ENCODE measurements at places on chromosomes 13 and 19.

GRCh38 chr13:70430256-70430655, 322.0 kb upstream of the KLHL1 start:
- no peak for DNase-seq

- DNase-seq: no peak
These were observed 27.2 kb downstream of the CCDC8 start for GRCh38 chr19:46386151-46386550.

DNA sequence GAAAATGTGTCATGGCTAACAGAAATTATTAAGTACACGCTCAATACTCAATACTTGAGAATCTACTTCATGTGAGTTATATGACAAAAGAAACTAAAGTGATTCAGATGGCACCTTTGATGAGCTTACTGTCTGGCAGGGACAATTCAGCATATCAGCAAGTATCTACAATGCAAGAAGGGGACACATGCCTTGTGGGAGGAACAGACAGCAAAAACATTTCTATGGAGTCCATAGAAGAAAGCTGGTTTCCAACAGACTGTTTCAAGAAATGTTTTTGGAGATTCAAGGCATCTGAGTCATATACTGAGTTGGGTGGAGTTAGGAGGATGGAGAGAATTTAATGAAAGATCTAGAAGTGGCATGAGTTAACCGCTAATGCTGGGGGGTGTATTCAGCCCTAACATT, 54.7 kb downstream of the MBNL2 start:
- DNase-seq: no peak

- DNase-seq: no peak
These were observed 226.4 kb downstream of the PCDH17 start for GRCh38 chr13:57857945-57858344.

DNA sequence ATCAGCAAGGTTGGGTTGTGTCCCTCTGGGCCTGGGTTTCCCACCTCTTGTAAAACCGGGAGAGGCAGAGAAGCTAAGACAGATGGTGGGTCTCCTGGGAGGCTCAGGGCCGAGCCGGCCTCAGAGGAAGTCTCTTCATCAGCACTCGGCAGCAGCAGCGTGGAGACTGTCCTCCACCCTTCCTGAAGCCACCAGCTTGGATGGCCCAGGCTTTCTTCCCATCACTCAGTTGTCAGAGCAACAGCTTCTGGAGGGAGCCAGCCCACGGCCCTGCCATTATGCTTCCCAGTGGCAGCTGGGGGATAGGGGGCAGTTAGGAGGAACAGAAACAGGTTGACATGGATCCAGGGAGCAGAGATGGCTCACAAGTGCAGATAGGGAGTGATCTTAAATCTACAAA, 191.0 kb downstream of the KATNAL1 start:
- DNase-seq: no peak

GRCh38 chr19:17562097-17562496, 6.6 kb downstream of the COLGALT1 start:
- no peak for DNase-seq

GRCh38 chr13:31987535-31988170, 43.9 kb upstream of the FRY start:
- no peak for DNase-seq

DNA sequence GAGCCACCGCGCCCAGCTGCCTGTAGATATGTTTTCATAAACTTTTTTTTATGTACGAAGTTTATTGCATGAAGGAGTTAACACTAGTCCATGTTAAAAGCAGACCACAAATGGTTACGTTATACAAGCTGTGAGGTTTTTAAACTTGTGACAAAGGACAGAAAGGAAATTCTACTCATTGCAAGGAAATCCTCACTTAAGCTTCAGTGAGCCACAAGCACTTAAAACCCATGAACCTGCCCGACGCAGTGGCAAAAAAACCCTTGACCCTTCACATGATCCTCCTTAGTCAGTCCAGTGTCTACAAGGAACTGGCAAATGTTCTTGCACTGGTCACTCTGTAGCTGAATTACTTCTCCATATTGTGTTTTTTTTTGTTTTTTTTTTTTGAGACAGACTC, 4.2 kb downstream of the MPND start:
- no peak for DNase-seq

DNA sequence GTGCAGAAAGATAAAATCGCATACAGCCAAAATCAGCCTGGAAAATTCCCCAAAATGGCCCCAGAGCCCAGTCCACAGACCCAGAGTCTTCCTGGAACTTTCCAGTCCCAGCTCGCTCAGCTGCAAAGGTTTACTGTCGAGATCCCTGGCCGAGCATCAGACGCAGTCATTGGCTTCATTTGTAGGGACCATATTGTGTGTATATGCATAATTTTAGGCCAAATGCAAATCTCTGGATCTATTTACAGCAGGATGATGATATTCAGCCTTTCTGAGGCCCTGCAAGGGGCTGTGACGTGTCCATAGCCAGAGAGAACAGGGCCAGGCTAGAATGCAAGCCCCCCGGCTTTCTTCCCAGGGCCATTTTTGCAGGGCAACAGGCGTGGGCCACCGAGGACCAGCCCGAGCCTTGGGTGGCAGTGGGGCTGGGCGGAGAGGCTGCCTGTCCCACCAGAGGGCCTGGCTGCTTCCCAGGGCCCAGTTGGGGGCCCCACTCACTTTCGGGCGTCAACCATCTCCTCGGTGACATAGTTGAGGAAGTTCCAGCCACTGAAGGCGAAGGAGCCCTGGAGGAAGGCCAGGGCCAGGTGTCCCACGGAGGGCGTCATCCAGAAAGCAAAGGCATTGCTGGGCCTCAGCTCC, 13.7 kb downstream of the SLC7A10 start:
- no peak for DNase-seq

- no peak for DNase-seq
These were observed 52.0 kb downstream of the STARD13 start for GRCh38 chr13:33233547-33233946.

GRCh38 chr13:50690006-50690405, 153.5 kb downstream of the DLEU7 start:
- DNase-seq: no peak

DNA sequence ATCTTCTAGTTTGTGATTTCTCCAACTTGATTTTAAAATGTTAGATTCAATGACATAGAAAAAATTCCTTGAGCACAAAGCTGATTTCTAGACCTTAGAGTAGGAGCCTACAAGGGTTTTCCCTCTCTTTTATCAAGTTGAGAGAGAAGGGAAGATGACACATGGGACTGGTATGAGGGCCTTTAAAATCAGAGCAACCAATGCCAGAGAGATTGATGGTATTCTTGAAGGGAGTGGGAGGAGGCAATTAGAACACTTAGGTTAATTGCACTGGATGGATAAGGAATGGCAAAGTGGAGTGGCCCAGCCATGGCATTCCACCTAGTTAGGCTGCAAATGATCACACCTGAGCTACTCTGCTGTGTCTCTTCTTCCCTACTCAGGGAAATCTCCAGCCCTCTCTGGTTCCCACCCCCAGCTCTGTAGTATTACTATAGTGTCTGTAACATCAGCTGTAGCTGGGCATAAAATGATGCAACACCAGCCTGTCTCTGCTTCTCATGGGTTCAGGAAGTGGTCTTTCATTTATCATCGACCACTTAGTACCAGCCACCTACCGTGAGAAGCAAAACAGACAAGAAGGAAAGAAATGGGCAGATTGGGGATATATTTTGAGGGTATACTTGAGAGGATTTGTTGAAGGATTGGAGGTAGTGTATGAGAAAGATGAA, 333.6 kb downstream of the DLEU7 start:
- no peak for DNase-seq

DNA sequence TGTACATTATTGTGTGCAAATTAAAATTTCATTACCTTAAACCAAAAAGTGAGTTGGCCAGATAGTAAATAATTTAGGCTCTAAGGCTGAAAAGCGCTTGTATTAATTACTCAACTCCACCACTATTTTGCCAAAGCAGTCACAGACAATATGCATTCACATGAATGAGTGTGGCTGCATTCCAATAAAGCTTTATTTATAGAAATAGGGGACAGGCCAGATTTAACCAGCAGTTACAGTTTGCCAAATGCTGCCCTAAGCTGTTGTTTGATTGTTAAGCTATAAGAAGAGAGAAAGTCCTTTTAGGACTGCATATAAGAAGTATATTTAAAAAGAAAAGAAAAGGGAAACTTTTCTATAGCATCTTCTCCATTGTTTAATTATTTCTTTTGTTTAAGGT, 342.6 kb downstream of the ITGBL1 start:
- DNase-seq: peak; percentile 13

- DNase-seq: no peak
These were observed 170.0 kb downstream of the NUFIP1 start for GRCh38 chr13:44819245-44819644.

GRCh38 chr13:75399168-75399878, 82.6 kb downstream of the TBC1D4 start:
- no peak for DNase-seq

GRCh38 chr13:109704771-109705635, 81.4 kb downstream of the IRS2 start:
- no peak for DNase-seq

GRCh38 chr19:2837430-2837829, 3.8 kb upstream of the ZNF555 start:
- DNase-seq: no peak

DNA sequence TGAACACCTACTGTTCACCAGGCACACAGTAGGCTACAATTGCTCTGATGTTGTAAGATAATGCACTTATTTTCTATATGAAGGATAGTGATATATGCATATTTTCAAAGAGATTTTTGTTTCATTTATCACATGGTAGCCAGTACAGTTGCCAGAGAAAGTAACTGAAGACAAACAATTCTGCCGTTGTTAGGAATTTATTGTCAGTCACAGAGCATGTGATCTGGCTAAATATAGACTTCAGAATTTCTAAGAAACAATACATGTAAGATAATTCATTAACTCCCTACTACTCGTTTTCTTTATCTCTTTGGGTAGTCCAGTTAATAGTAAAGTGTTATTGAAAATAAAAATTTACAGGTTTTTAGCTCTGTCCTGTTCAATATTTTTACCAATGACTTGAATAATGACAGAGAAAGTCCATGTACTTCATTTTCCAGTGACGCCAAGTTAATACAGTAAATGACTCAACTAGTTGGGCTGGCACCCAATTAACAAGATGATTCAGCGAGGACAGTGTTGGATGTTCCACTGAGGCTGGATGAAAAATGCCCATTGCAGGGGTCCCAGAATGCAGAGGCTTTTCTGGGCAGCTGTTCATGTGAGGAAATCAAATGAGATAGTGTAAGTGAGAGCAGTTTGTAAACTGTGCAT, 35.6 kb downstream of the GJA3 start:
- no peak for DNase-seq

DNA sequence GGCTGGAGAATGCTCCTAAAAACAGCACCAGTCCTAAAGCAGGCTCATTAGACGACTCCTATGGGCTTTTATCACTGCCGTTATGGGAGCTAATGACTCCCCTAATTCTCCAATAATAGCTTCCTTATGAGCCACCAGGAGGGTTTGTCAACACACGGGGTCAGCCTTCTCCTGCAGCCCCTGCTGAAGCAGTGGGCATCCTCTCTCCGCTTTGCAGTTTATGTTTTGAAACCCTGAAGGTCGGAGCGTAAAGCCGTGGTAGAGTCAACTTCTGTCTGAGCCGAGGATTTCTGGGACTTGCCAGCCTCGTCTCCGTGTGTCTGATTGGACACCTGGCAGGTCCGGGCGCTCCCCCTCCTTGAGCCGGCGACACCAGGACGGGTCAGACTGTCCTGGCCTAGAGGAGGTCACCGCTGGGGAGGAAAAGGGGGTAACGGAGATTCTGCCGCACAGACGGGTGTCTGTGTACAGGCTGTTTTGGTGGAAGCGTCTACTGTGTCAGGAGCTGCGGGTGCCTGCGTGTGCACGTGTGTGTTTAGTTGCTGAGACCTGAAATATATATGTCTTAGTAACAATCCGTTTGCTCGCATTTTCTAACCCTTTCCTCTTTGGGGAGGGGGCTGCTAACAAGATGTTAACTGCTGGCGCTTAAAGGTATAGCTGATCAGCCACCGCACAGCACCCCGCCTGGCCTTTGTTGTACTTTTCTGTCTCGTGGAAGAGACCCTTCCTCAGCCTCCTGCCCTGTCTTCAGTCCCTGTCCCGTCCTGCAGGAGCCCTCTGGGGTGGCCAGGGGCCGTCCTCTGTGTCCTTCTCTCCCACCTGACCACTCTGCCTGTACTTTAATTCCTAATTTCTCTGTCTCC, 1.9 kb downstream of the KDM4B start:
- DNase-seq: no peak

- DNase-seq: no peak
These were observed 187.7 kb downstream of the DCT start for GRCh38 chr13:94291631-94292322.

DNA sequence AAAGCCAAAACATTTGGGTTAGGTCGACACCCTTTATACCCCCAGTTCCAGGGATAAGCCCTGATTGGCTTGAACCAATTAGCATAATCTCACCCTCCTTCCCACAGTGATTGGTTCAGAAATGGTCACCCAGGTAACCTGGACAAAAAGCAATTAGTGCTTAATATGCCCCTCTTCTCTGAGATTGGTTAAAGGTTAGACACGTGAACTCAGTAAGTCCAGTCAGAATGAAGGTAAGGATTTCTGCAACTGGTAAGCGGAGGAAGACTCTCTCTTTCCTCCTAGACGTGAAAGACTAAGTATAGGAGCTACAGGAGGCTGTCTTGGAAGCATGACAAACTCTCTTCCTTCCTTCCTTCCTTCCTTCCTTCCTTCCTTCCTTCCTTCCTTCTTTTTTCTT, 1.3 kb upstream of the PNMA8C start:
- no peak for DNase-seq

DNA sequence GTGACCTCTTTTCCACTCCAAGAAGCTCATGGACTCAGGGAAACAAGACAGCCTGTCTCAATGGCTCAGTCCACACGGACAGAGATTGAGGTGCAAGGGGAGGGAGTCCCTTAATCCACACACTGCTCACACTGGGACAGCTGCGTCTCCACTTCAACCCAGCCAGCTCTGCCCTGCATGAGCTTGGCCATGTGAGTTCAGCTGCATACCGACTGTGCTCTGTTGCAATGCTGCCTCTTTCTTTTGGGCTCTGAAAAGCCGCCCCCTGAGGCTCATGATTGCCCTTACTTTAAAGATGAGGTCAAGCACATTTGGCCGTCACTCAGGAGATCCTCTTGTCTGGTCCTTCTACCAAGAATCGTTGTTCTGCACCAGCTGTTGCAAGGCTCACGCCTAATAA, 64.8 kb upstream of the KCTD15 start:
- DNase-seq: no peak

DNA sequence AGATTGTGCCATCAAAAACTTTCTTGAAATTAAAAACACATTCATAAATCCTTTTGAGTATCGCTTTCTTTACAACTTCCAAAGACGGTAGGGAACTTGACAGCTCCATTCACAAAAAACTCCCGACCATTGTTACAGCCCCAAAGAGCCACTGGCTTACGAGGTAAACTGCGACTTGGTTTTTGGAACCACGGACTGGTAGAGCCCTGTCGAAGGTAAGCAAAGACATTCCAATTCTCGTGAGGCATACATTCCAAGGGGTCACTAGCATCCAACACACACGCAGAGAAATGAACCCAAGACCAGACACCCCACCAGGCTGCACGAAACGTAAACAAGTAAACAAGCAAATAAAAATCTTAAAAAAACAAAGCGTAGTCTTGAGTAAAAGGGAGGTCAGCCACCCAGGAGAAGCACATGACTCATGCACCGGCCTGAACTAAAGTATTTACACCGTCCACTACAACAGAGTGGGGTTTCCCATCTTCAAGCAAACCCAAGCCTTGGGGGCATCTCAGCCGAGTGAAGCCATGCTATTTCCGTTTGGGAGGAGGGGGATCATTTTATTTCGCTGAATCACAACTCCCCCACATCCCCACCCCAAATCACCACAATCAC, 1.4 kb downstream of the BRD4 start:
- no peak for DNase-seq

Measured in NCI-H1694 (cell line).